ENCODE measurements at places on chromosomes 12 and 14.

- no peak for DNase-seq
Measured at GRCh38 chr14:35534208-35534872, 376 bp downstream of the INSM2 start.

DNA sequence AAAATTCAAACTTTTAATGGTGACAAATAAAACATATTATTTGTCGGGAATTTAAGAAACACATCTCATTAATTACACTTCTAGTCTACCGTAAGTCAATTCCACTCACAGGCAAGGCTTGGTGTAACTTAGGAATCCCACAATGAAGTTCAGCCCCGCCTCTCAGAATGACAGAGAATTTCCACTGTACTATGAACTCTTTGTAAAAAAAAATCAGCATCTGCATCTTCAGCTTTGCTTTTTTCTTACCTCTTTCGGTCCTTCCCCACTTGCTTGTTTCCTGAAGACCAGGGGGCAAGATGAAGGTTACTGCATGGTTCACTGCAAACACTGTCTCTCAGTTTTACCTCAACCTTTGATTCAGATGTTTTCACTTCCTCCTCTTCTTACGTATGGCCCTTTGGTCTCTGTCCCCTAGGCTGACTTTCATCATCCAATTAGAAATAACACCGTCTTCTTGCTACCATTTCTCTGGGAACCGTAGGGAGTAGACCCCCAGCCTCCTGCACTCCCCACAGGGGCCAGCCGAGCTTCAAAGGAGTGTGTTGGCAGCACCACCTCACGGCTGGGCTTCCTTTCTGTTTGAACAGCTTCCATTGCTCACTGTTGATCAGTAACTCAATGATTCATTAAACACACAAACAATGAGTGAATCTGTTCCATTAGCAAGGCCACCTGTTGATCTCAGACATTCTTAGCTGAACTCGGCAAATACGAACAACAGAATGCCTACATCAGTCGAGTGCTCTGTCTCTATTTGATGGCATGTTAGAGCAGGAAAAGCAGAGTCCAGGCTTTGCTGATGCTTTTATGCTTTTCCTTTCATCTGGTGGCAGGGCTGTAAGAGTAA lies 343.0 kb downstream of the BMP4 start:
- DNase-seq = no peak

- DNase-seq = peak; percentile 6
Measured at GRCh38 chr14:77347751-77348150, 26.9 kb downstream of the GSTZ1 start.

DNA sequence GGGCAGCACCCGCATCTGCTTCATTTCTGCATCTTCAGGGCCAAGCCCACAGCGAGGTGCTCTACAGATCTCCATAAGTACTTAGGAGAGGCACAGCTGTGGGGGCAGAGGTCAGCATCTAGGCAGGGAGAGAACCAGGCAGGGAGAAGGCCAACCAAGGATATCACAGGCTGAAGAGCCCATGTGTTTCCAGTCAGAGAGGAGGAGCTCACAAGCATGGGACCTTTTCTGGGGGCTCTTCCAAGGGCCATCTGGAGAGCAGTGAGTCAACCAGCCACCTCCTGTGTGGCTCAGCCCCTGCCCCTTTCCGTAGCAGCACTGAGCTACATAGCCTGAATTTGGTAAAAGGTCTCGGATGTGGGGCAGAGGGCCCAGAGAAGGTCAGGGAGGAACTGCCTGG lies 78.5 kb downstream of the ARL6IP4 start:
- DNase-seq = no peak

GRCh38 chr14:96861568-96862310 lies 64.6 kb downstream of the VRK1 start:
- no peak for DNase-seq

- no peak for DNase-seq
Measured at GRCh38 chr12:53696655-53697331, 20.9 kb upstream of the ATP5MC2 start.

DNA sequence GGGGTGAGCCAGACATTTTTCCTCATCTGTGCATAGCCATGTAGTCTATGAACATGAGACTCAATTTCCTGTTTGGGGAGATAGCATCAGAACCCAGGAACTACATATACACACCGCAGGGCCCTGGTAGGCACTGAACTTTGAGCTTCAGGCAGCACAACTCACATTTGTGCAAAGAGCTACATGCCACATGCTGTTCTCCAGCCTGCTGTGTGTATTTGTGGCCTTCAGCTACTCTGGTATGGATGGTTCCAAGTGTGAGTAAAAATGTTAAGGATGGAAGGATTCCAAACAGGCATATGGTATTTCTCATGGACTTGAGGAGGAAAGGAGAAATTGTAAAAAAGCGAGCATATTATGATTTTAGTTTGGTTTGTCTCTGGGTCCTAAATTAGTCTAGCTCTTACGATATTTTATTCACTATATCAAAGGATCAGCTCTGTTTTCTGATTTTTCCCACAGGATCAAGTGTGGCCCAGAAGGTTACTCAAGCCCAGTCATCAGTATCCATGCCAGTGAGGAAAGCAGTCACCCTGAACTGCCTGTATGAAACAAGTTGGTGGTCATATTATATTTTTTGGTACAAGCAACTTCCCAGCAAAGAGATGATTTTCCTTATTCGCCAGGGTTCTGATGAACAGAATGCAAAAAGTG lies 422.4 kb upstream of the OR4E1 start:
- DNase-seq = peak; percentile 76
